NCI-H2081 (cell line): ENCODE measurements at places on chromosomes 1 and 21.
A peak's percentile ranks its signal among the peaks of the same experiment; 100 is the strongest.

DNA sequence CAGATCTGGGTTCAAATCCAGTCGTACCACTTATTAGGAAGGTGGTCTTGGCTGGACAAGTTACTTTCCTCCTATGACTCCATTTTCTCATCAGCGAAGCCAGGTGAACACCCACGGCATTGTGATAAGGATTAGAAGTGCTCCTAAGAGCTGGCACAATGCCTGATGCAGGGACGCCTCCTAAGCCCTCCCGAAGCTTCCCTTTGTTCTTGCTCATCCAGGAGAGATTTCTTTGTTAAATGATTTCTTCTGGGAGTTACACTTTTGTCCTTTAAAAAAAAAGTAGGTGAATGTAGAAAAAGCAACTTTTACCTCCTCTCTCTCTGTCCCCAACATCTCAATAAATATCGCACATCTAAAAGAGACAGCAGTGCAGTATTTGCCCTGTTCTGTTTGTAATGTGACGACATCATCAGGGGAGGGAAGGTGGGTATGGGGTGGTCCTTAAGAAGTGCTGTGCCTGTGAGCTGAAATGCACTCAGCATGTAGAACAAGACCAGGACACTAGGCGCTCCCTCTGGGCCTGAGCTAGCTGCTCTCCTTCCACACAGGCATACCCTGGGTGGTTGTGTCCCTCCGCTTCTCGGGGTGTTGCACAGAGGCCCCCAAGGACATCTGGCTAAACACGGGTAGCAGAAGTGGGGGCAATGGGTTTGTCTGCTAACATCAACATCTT is 43.9 kb downstream of the SUSD4 start:
- DNase-seq = peak; percentile 28

- DNase-seq = no peak
Observed at GRCh38 chr1:115411371-115412063, 73.5 kb upstream of the NGF start.

DNA sequence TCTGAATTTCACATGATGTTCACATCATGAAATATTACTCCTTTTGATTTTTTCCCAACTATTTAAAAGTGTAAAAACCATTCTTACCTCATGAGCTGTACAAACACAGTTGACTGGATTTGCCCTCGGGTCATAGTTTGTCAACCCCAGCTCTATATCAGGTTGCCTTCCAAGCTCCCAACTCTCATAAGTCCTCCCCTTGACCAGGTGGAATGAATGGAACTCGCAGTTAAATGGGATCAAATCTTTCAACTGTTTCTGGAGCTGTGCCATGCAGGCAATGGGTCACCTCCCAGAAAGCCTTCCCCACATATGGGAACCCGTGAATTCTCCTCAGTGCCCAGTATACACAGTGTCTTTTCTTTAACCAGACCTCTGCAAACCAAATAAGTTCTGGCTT is 169.8 kb upstream of the FOXD3 start:
- no peak for DNase-seq

- DNase-seq = no peak
Observed at GRCh38 chr1:236978740-236979139, 25.5 kb downstream of the MT1HL1 start.

DNA sequence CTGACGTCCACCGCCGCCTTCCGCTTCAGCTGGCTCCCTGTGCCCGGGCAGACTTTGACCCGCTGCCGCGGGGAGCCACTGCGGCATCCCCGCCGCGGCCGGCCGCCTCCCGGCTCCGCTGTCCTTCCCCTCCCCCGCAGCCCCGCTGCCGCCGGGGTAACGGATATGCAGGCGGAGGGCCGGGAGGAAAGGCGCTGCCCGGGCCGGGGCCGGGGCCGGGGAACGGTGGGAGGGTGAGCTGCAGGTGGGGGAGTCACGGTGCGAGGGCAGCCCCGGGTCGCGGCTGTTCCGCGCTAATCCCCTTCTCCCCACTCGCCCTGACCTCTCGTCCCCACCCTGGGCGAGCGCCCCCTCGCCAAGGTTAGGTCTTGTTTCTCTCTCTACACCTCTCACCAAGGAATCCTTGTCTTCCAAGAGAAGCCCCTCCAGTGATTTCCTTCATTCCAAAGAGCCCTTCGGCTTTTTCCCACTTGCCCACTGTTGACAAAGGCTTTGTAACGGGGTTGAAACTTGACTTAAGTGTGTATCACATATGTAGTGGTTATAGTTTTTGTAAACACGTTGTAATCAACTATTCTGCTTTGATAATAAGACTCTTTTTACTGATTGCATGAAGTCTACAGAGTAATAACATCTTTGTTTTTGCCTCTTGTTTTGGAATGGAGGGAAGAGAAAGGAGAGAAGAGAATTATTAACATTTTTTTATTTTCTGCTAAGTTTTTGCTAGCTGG is 669 bp downstream of the XPR1 start:
- peak; percentile 58 for DNase-seq
